Renal cortical epithelial cell (primary cell): ENCODE measurements at places on chromosomes 11 and 22. TPM values are rescaled to one million over a fixed set of nuclear protein-coding genes. Genes with fewer than 3 reads are reported as not detected.

- peak; percentile 69 for DNase-seq
These were observed 16.2 kb upstream of the NNMT start for GRCh38 chr11:114279792-114280546.

DNA sequence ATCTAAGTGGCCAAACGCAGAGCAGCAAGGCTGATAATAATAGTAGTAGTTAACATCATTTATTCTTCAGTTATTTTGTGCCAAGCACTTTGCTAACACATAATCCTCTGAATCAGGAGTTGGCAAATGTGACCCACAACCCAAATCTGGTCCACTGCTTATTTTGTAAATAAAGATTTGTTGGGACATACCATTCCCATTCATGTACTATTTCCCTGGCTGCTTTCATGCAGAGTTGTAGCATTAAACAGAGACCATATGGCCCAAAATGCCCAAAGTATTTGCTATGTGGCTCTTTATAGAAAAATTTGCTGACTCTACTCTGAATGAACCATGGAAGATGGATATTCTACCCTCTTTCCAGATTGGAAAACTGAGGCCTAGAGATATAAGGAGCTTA, 50.3 kb downstream of the COMMD9 start:
- DNase-seq, result no peak

DNA sequence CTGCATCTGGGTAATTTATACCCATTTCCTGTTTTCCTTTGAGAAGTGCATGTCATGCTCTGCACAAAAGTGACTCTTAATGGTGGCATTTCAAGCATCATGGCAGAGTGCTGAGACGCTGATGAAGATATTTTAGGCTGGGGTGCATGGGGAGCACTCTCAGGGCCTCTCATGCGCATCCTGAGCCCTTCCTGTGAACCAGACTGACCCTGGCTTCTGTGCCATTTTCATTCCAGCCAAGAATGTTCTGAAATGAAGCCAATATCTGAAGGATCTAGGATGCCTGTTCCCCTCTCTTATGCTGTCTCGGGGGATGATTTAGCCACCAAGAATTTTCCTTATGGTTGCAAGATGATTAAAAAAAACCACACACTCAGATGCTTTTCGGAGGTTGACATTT, 61.5 kb downstream of the MIAT start:
- peak; percentile 90 for DNase-seq

GRCh38 chr11:74691755-74692154, 39.5 kb downstream of the CHRDL2 start:
- no peak for DNase-seq

- DNase-seq, result no peak
These were observed 3.4 kb upstream of the MUC5B start for GRCh38 chr11:1219446-1219833.

DNA sequence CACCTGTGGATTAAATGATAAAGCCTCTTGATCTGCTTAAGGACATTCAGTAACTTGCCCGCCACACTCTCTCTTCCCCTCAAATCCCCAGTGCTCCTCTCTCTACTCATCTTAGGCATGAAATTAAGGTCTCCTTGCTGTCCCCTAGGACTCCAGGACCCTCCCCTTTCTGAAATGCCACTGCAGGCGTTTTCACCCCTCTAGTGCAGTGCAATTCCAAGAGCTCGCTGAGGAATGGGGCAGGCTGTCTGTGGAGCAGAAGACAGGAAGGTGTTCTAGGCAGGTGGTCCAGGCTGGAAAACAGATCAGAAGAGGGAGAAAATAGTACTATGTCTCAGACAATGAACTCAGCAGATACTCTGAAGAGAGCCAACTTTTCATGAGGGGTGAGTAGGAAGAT, 55.8 kb upstream of the ARHGAP42 start:
- DNase-seq, result no peak

DNA sequence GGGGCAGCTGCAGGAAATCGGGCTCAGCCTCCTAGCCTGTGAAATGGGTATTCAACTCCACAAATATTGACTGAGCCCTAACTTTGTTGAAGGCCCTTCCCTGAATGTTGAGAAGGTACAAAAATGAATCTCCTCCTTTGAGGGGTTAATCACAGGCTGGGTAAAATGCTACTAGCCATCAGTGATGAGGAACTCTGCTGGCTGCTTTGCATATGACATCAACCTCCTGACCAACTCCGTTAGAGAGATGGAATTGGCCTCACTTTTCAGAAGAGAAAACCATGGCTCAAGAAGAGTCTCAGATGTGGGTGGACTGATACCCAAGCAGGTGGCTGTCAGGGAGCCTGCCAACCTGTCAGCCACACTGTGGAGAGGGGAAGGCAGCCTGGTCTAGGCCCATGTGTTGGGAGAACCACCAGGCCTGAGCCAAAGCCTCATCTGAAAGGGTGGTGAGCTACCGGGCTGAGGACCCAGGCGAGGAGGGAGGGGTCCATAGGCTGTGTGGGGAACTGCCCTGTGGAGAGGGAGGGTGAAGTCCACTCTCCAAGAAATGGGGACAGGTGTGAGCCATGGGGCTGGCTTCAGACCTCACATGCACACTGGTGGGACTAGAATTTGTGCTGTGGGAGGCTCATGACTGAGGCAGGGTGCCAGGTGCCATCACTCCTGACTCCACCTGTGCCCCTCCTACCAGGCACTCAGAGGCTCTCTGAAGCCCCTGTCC, 11.8 kb downstream of the CDCA5 start:
- no peak for DNase-seq

- no peak for DNase-seq
These were observed 47.1 kb upstream of the CCND1 start for GRCh38 chr11:69593851-69594250.

DNA sequence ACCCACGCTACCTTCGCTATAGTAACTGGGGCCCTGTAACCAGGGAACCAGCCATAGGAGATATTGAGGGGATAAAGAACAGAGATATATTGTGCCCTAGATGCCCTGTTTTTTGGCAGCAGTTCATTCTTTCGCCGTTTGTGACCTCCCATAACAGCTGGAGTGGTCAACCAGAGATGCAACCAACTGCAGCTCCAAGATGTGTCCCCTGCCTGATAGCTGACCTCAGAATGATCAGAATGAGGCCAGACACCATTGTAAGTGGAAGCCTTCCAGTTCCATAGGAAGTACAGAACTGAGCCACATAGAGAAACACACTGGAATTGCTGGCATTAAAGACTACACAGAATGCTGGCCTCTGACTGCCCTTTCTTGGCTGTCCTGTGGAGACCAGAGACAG, 39.2 kb downstream of the P4HA3 start:
- DNase-seq, result no peak

DNA sequence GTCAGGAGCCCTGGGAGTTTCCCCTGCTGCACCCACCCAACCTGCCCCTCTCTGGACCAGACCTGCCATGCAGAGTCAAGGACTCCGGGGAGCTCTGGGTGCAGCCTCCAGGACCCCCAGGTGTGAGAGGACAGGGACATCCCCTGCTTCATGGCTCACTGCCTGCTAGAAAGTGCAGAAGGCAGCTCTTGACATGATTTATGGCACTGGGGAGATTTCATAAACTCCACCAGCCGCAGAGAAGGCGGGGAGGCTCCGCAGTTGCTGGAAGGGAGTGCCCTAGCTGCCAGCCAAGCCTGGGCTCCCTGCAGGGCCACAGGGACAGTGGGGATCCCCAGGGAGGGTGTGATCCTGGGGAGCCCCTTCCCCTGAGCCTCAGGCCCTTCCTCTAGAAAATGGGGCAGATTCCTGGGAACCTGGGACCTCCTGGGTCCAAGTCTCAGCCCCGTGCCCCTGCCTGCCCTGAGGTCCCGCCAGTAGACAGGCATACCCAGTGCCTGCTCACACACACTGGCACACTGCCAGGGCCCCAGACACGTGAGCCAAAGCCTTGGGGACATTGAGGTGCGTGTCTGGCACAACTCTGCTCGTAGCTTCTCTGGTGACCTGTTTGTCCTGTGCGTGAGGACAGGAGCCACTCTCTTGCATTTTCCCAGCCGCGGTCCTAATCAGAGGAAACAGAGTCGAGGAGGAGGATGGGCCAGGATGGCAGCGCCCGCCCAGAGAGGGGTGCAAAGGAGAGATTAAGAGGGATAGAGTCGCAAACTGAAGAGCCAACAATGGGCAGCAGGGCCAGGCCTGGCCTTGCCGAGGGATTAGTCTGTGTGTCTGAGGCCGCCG, 13.8 kb downstream of the CABP7 start:
- peak; percentile 13 for DNase-seq

DNA sequence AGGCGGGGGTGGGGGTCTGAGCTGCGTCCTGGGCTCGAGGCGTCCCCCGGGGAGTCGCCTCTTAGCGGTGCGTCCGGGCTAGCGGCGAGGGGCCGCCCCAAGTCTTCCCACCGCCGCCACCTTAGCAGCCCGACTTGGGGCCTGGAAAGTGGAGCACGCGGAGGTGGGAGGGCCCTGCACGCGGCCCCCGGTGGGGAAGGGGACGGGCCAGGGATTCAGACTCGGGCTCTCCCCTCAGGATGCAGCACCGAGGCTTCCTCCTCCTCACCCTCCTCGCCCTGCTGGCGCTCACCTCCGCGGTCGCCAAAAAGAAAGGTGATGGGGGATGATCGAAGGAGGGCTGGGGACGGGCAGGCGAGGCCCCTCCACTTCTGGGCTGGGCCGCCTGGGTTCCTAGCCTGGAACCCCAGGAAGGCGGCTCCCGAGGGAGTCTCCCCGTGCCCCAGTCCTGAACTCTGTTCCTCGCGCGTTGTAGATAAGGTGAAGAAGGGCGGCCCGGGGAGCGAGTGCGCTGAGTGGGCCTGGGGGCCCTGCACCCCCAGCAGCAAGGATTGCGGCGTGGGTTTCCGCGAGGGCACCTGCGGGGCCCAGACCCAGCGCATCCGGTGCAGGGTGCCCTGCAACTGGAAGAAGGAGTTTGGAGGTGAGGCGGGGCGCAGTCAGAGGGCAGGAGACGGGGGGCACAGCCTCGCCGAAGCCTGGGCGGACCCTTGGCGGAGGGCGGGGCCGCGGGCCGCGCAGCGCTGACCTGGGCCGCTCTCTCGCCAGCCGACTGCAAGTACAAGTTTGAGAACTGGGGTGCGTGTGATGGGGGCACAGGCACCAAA, 563 bp downstream of the MDK start:
- no peak for DNase-seq

DNA sequence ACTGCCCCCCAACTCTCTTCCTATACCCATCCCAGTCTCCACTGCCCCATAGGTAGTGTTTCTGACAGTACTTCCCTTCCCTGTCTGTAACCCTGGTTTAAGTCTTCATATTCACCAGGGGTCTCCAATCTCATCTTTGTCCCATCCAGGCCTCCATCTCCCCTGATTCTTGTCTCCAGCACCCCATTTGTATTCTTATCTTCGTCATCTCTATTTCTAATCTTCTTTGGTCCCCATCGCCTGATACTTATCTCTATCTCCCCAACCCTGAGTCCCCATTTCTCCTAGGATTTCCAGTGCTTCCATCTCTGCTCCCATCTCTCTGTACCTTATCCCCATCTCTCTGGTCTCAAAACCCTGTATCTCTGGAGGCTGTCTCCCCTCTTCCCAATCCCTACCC, 1.8 kb downstream of the PHOX2A start:
- DNase-seq, result no peak

GRCh38 chr11:109668973-109669634, 247.1 kb downstream of the C11orf87 start:
- DNase-seq, result no peak

CDCA5 gene
- 1.1 and 5.9 TPM in 2 replicates for total RNA-seq

KRTAP5-2 gene
- not detected in 2 replicates for total RNA-seq

OR10A2 gene
- total RNA-seq, result not detected in 2 replicates

MFRP gene
- total RNA-seq, result not detected in 2 replicates

OMP gene
- total RNA-seq, result 0.50 TPM in 1 of 2 replicates, not detected in the other

SMC1B gene
- not detected in 2 replicates for total RNA-seq

C11orf21 gene
- 0.10 TPM in 1 of 2 replicates, not detected in the other for total RNA-seq

CYB5R3 gene
- total RNA-seq, result 21.9 and 86.9 TPM in 2 replicates
